ENCODE measurements at places on chromosomes 1 and 21.

DNA sequence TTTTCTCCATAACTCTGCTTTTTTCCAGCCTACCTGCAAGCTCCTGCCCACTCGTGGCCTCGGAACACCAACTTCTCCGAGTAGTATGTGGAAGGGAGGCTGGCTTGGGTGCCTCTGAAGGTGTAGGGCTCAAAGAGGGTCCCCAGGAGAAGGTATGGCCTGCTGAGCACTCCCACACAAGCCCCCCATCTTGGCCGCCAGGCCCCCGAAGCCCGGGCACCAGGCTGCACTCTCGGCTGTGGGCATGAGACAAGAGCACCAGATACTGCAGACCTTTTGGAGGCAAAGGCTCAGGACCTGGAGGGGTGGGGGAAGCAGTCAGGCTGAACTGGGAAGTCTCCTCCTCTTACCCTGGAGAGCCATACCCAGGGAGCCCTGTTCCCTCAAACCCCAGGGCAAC is 1.7 kb downstream of the ZNF692 start:
- DNase-seq = no peak

DNA sequence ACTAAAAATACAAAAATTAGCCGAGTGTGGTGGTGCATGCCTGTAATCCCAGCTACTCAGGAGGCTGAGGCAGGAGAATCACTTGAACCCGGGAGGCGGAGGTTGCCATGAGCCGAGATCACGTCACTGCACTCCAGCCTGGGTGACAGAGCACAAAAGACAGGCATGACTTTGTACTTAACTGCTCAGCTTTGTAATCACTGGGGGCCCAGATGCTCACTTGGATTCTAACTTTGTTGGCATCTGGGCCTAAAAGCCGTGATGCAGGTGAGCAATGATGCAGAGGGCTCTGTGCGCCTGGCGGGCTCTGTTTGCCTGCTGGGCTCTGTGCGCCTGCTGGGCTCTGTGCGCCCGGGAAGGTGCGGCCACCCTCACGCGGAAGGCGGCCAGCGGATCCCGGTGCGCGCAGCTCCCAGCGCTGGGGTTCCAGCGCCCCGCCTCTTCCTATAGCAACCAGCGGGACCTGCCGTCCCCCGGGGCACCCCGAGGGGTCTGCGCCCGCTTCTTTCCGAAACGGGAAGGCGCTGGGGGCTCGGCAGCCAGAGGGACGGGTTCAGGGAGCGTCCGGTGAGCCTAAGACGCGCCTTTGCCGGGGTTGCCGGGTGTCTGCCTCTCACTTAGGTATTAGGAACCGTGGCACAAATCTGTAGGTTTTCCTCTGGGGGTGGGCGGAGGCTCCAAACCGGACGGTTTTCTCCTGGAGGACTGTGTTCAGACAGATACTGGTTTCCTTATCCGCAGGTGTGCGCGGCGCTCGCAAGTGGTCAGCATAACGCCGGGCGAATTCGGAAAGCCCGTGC is 31.7 kb downstream of the PRMT2 start:
- DNase-seq = no peak

DNA sequence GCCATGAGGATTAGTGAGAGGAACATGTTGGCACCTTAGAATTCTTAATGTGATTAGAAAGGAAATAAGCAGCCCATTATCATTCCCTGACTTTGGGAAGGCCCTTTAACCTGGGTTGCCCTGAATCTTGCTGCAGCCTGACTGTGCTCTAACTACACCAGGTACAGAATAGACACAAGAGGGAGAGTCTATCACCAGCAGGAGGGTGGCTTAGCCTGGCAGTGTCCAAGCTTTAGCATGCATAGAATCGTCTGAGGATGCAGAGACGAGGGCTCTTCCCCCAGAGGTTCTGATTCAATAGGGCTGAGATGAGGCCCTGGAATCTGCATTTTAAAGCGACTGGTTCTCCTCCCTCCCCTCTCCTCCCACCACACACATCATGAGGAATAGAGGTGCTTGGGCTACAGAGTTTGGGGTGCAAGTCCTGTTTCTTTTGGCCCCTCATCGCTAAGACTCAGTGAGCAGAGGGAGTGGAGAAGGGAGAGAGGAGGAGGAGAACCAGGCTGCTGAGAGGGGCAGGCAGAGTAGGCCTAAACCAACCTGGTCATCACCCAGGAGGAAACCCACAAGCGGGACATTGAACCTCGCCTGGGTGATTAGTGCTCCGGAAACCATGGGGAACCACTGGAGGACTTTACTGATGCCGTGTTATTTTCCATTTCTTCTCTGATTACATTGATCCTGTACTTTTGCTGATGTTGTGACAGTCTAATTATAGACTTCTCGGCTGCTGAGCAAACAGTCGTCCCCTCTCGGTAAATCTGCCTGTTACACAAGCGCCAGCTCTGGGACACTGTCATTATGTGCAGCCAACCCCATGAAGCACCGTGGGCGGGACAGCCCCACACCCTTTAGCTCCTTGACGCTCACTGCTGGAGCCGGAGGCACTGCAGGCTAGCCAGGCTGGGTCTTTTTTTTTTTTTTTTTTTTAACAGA is 6.3 kb upstream of the TENT5C start:
- DNase-seq = no peak

DNA sequence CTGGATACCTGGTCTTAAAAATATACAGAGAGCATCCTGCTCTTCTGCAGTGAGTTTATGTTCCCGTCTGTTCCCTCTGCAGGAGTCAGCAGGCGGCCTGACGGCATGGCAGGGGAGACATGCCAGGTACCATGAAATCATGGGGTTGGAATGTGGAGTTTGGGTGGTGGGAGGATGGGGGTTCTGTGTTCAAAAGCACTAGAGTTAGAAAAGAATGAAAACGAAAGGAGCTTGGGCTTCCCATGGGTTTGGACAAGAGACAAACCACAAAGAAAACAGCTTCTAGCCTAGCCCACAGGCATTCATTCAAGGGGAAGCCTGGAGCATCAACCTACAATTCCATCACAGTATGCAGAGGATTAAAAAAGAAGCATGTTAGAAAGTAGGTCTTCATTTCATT is 59.9 kb downstream of the WARS2 start:
- DNase-seq = peak; percentile 25

GRCh38 chr1:22184892-22185612 is 42.2 kb upstream of the WNT4 start:
- DNase-seq = no peak

- no peak for DNase-seq
Measured at GRCh38 chr21:15713412-15713811, 16.4 kb upstream of the USP25 start.

DNA sequence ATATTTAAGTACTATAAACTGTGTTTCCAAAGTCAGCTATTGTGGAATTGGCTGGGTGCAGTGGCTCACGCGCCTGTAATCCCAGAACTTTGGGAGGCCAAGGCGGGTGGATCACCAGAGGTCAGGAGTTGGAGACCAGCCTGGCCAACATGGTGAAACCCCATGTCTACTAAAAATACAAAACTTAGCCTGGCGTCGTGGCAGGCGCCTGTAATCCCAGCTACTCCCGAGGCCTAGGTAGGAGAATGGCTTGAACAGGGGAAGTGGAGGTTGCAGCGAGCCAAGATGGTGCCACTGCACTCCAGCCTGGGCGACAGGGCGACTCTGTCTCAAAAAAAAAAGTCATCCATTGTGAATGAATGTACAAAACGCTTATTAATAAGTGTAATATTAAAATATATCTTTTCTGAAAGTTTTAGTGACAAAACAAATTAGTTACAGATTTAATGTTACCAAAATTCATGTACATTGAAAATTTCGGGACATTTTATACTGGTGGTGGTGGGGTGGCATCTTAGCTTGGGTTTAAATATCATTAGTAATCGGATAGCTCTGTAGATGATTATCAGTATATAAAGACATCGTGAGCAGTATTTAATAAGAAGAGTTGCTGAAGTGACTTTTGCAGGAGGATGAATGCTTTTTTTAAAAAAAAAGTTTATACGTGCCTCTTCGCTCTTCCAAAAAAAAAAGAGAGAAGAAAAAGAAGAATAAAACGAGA is 503 bp upstream of the SRSF11 start:
- DNase-seq = no peak

DNA sequence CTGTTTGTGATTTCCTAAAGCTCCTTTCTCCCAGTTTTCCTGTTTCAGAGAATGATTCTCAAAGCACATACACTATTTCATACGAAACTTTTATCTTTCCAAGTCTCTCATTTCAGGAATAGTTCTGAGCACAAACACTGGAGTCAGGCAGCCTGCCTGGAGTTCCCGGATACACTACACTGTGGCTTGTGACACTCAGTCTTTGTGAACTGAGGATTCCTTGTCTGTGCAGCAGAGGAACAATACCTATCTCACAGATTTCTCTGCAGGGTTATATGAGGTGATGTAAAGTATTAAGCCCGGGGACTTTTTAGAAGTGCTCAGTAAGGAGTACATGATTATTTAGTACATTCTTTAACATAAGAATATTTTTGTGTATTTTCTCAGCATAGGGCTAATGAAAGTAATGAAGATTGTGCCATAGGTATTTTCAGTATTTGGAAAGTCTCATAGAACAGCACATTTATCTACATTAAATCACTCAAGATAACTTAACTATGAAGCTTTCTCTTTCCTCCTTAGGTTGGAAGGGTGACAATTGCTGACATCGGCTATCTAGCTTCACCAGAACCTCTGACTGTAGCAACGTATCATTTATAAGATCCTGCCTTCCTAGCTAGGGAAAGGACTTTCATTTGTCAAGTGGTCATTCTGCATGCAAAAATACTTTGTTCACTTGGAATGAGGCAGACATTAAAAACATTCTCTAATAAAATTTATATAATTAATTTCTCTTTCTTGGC is 12.9 kb downstream of the GBP2 start:
- no peak for DNase-seq

DNA sequence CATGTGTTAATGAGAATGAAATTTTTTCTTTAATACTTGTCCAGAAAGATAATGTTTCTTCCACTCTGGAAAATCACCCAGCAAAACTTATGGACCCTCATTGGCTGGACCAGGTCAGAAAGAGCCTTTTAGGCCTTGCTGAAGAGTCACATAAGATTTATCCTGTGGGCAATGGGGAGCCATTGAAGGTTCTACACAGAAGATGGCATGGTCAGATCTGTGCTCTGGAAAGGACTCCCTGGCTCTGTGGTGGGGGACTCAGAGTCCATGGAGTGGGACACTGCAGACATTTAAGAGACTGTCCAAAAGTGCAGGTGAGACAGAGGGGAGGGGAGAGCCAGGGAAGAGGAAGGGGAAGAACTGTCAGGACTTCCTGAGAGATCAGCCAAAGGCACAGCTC is 66.4 kb downstream of the DHRS3 start:
- DNase-seq = no peak

- no peak for DNase-seq
Measured at GRCh38 chr1:66757722-66758240, 5.5 kb downstream of the DYNLT5 start.

DNA sequence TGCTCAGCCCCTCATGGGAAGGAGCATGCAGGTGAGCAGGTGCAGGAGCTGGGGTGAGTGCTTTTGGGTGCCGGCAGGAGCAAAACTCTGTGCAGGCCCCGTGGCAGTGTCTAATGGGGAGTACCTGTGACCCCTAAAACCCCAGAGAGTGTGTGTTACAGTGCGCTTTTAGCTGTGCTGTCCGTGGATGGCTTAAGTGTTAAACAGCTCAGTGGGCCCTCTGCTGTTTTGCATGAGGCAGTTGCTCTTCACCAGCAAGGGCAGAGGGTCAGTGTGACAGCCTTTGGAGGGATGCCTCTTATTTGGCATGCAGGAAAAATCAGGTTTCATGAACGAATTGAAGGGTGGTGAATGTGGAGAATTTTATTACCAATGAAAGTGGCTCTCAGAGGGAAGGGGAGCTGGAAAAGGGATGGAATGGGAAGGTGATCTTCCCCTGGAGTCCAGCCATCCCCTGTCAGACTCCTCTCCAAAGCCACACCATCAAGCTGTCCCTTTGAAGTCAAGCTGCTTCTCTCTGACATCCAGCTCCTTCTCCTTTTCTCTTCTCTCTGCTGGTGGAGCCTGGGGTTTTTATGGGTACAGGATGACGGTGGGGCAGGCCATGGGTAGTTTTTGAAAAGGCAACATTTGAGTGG is 17.0 kb upstream of the ALG14 start:
- DNase-seq = no peak

Measured in muscle of back (tissue), 13 donors.